Glomerular endothelial cell (primary cell): ENCODE measurements at places on chromosomes 2 and 18. TPM values are rescaled to one million over a fixed set of nuclear protein-coding genes. Genes with fewer than 3 reads are reported as not detected.

DNA sequence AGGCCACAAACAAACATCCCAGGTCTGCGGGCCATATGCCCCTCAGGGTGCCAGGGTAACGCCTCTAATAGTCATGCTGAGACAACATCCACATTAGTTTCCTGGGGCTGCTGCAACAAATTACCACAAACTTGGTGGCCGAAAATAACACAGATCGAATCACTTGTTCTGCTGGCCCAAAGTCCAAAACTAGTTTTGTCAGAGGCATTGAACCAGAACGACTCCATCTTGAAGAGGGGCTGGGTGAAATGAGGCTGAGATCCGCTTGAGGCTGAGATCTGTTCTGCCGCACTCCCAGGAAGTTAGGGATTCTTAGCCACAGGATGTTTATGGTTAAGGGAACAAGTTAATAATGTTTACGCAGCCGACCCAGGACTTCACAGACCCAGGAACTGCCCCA, 66.7 kb downstream of the COPS8 start:
- DNase-seq: no peak

GRCh38 chr2:138104071-138104470, 139.8 kb downstream of the HNMT start:
- no peak for DNase-seq

DNA sequence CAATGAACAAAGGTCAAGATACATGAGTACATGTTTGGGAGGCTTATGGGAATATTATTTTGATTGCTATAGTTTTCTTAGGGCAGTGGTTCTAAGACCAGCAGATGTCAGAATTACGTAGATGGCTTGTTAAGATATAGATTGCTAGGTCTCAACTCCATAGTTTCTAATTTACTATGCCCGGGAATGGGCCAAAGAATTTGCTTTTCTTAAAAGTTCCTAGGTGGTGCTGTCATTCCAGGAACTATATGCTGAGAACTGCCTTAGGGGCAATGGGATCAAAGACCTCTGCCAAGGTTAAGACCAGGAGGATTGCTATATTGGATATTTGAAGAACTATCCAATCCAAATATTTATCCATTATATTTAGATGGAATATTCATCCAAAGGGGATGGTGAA, 141.8 kb downstream of the FSIP2 start:
- no peak for DNase-seq

DNA sequence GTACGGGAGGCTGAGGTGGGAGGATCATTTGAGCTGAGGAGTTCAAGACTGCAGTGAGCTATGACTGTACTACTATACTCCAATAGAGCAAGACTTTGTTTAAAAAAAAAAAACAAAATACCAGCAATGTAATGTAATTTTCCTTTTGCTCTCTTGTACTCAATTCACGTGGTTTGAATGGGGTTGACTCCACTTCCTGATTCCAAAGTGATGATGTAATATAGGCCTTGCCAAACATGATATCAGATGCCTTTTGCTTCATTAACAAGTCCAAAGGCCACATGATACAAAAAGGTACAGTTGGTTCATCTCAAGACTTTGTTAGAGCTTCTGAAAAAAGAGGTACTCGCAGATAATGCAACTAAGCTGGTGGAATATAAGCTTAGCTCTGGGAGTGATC, 321.8 kb downstream of the ZEB2 start:
- DNase-seq: peak; percentile 25

REG3A gene
- total RNA-seq: not detected in 2 replicates

GRCh38 chr2:214800180-214800579, 9.3 kb downstream of the BARD1 start:
- DNase-seq: no peak

GRCh38 chr2:170425281-170425751, 247.4 kb downstream of the MYO3B start:
- no peak for DNase-seq

DNA sequence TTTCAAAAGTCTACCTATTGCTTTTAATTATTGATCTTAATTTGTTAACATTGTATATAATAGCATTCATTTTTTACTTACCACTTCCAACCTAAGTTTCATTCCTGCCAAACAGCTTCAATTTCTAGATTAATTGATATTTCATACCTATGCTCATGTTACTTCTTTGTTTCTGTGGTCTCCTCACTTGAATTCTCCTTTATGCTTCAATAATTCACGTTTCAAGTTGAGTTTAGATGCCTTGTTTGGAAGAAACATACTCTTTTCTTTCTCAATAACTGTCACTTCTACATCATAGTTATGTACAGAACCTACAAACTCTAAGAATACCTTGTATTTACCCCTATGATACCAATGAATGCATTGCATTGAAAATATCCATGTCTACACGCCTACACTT, 862.2 kb upstream of the LRATD1 start:
- DNase-seq: no peak

DNA sequence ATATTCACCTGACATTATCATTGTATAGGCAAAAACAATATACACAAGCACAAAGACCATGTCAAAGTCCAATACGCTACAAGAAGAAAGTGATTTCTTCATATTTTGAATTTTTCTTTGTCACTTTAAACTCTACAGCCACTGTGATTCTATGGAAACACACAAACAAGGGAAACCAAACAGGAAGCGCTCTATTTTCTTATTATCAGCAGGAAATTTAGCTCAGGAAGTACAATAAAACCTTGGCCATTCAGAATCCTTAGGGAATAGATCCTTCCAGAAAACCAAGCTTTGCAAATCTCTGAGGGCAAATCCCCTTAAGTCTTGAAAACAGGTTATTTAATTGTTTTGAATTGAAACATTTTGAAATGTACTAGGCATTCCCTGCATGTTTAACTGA, 336.2 kb downstream of the EPHA4 start:
- peak; percentile 79 for DNase-seq

- DNase-seq: peak; percentile 41
Measured at GRCh38 chr2:33681364-33681757, 82.3 kb upstream of the FAM98A start.

GRCh38 chr2:170190172-170190571, 12.2 kb downstream of the MYO3B start:
- no peak for DNase-seq

- DNase-seq: no peak
Measured at GRCh38 chr2:77017355-77017745, 504.8 kb downstream of the LRRTM4 start.

LIPG gene
- 123 and 185 TPM in 2 replicates for total RNA-seq

FRZB gene
- total RNA-seq: 0.05 TPM in 1 of 2 replicates, not detected in the other

- DNase-seq: no peak
Measured at GRCh38 chr2:104851291-104852089, 2.4 kb upstream of the POU3F3 start.

GRCh38 chr2:185736210-185736609, 2.4 kb upstream of the FSIP2 start:
- DNase-seq: no peak

OLA1 gene
- total RNA-seq: 93.5 and 135 TPM in 2 replicates

CENPA gene
- 3.6 and 4.6 TPM in 2 replicates for total RNA-seq

C2orf81 gene
- 0.34 and 0.82 TPM in 2 replicates for total RNA-seq

POTEI gene
- total RNA-seq: 0.06 TPM in 1 of 2 replicates, not detected in the other

GRCh38 chr2:58930537-58930936, 689.4 kb upstream of the FANCL start:
- no peak for DNase-seq

MARCHF4 gene
- total RNA-seq: 29.5 and 33.3 TPM in 2 replicates

NT5DC4 gene
- total RNA-seq: not detected in 2 replicates

DNA sequence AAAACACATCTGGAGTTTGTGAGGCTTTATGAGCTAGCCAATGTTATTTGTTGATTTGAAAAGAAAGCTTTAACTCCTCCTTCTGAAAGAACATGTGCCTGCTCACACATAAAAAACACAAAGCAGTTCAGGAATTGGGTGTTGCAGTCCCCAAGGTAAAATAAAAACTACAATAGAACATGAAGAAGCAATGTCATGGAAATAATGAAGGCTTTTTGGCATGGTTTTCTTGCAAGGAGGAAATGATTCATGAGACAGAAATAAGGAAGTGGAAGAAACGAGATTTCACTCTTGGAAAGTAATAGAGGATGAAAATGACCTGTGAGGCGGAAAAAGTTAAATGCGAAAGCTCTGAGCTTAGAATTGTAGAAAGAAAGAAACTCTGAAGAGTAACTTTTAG, 81.1 kb downstream of the TRIB2 start:
- DNase-seq: peak; percentile 76
